ENCODE measurements at places on chromosomes 1 and 21.

DNA sequence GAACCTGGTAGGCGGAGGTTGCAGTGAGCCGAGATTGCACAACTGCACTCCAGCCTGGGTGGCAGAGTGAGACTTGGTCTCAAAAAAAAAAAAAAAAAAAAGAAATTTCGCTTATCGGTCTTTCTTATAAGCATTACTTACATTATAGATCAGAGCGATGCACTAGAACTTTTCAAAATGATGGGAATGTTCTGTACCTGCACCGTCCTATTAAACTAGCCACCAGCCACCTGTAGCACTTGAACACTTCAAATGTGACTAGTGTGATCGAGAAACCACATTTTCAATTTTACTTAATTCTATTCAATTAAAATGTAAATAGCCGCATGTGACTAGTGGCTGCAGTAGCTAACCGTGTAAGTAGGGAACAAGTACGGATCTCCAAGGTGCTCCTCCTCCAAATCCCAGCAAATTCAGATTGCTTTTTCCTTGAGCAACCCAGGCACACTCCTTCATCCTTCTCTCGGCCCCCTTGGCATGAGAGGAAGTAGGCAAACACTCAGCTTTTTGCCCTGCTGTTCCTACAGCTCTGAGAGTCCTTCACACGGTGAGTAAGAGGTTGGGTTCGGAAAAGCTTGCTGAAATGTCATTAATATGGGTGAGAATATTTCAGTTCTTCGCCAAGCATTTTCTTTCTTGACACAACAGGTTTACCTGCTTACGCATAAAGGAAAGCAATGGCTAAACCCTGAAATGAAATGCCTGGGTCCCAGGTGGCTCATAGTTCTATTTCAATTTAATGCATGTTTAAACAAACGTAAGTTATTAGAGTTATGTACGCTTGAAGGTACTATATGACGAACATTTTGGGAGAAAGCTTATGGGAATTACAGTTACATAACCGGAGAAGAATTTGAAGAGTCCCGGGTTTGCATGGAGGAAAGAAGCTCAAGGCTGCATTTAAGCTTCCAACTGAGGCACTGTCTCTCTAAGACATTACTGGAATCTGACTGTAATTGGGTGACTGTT lies 69.5 kb upstream of the HUNK start:
- DNase-seq, result no peak

- no peak for DNase-seq
These were observed 14.7 kb upstream of the SPRR5 start for GRCh38 chr1:152932170-152932811.

DNA sequence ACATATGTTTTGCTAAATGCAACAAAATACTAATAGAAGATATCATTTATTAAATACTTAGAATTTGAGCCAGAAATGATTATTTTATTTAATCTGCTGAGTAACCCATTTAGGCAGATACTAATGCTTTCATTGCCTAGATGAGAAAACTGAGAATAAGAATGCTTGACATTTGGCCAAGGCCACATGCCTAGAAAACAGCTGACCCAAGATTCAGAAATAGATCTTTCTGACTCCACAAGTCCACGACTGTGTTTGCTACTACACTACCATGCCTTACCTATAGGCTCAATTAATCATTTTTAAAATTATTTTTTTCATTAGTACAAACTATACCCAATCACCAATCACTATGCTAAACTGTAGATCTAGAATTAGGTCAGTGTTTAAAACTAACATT lies 129.7 kb downstream of the ATP1B1 start:
- DNase-seq, result no peak

DNA sequence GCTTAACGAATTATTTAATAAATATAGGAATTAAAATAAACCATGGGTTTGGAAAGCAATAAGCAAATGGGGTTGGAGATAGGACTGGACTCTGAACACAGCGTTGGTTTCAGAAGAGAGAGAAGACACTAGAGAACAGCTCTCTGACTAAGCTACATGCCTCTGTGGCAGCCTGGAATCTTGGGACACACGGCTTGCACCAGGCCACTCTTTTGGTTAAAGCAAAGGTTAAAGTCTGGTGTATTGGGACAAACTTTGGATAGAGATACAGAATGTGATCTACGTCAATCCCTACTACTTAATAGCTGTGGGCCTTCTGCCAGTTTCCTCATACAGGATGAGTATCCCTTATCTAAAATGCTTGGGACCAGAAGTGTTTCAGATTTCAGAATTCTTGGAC lies 49.7 kb upstream of the HSD17B7 start:
- no peak for DNase-seq

- DNase-seq, result no peak
These were observed 74.3 kb upstream of the PAX7 start for GRCh38 chr1:18556364-18556763.

GRCh38 chr1:227357171-227357926 lies 39.1 kb upstream of the CDC42BPA start:
- DNase-seq, result no peak

- DNase-seq, result no peak
These were observed 33.5 kb downstream of the DMAP1 start for GRCh38 chr1:44246806-44247205.

DNA sequence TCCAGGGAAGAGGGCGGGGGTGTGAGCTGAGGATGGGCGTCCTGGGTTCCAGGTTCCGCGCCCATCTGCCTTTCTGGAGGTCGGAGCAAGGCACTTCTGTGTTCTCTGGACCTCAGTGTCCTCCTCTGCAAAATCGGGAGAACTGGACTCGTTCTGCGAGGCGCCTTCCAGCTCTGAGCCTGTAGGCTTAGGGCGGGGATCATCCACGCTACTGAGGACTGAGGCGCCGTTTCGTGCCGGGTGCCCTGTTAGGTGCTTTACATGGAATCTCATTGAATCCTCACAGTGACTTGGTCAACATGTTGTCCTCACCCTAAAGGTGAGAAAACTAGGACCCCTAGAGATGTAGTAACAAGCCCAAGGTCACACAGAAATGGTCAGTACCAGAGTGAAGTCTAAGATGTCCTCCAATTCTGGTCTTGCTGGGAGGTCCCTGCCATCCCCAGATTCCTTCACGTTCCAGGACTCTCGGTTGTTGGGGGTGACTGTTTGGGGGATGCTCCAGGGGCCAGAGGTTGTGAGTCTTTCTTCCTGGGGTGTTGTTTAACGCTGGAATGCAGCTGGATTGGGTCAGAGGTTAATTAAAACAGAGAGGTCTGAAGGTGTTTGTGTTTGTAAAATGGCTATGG lies 677 bp downstream of the PRKAA2 start:
- DNase-seq, result no peak

- DNase-seq, result no peak
These were observed 42.8 kb downstream of the TYW3 start for GRCh38 chr1:74775735-74776134.

DNA sequence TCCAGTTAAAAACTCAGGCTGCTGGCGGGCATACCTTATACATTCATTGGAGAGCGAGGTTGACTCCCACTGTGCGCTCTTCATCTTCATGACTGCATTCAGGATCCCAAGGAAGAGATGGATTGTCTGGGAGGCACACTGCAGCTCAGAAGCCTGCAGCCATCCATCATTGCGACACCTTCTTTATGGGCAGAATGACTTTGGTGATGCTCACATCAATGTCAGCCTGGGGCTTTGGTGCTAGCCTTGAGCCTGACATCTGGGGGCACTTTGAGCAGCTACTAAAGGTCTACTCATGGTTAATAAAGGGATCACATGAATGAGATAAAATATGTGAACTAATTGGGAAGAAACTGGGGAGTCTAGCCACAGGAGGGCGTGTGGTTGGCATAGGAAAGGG lies 229.3 kb downstream of the PRDM2 start:
- no peak for DNase-seq

DNA sequence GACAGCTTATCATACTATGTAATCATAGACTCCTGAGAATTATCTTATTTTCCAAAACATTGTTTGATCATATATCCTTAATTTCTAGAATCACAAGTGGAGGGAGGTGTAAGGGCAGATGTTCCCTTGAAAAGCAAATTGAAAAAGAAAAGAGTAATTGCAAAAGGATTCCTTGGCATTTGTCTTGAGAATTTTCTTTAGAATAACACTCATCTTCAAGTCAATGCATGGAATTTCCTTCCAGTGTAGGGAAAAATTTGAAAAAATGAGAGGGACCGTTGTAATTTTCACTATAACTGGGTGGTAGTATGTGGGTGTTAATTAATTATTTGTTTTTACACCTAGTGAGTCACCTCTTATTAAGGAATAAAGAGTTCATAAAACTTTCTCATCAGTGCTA lies 724.6 kb upstream of the ADAMTS5 start:
- no peak for DNase-seq

GRCh38 chr1:156889802-156890580 lies 3.5 kb upstream of the PEAR1 start:
- peak; percentile 75 for DNase-seq

DNA sequence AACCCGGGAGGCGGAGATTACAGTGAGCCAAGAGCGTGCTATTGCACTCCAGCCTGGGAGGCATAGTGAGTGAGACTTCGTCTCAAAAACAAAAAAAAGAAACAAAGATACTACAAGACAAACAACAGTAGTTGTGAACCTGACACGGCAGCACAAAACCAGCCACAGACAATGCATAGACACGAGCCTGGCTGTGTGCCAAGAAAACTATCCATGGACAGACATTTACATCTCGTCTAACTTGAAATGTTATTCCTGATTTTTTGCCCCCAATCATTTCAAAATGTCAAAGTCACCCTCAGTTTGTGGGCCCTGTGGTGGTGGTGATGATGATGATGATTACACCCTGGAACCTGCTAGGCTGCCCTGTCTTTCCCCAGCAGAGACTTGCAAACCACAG lies 6.3 kb downstream of the KLHL21 start:
- no peak for DNase-seq

- no peak for DNase-seq
These were observed 91.2 kb upstream of the KCTD3 start for GRCh38 chr1:215475796-215476481.

- no peak for DNase-seq
These were observed at the start of gene CFHR4 for GRCh38 chr1:196887515-196888239. Gene CFHR4, plus strand, starts transcription at chr1:196888052. Its CDS starts 99 bp downstream, at chr1:196888151.

GRCh38 chr1:9684801-9685200 lies 33.3 kb downstream of the PIK3CD start:
- DNase-seq, result no peak

DNA sequence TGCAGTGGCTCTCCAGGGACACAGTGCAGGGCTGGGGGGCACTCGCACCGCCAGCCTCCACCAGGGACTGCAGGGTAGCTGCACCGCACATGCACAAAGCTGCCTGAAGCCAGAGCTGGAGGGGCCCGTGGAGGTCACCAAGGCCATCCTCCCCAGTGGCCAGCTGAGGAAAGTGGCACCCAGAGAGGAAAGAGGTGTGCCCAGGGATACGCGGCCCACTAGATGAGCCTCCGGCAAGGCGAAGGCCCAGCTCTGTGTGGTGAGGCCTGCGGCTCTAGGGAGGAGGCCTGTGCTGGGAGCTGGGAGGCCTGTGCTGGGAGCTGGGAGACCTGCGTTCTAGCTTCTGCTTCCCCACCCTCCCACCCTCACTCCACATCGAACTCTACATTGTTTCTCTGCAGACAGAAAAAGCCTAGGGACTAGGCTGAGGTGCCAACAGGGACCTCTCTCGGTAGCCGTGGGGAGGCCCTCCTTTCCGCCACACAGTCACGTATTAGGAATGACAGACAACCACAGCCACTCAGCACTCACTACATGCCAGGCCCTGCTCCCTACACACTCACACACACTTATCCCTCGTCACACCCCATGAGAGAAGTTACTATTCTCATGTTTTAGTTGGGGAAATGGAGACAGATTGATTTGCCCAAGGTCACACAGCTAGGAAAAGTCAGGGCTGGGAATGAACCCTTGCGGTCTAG lies 921 bp upstream of the ASCL5 start:
- DNase-seq, result no peak

DNA sequence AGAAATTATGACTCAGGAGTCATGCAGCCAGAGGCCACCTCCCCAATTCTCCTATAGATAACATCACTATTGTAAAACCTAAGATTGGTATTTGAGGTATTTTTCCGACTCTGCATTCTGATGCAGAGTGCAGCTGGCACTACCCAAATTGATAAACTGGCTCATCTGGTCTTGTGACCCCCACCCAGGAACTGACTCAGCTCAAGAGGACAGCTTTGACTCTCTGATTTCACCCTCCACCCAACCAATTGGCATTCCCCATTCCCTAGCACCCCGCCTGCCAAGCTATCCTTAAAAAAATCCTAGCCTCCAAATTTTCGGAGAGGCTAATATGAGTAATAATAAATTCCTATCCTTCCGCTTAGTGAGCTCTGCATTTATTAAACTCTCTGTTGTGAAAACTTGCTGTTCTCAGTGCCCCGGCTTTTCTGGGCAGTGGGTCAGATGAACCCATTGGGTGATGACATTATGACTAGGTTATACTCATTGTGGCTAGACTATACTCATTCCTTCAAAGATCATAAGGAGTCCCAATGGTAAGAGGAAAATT lies 39.4 kb upstream of the EPS15 start:
- DNase-seq, result no peak

GRCh38 chr1:68173936-68174737 lies 58.2 kb downstream of the WLS start:
- DNase-seq, result peak; percentile 6

- no peak for DNase-seq
These were observed 73.2 kb downstream of the LRRC8C start for GRCh38 chr1:89705901-89706699.

DNA sequence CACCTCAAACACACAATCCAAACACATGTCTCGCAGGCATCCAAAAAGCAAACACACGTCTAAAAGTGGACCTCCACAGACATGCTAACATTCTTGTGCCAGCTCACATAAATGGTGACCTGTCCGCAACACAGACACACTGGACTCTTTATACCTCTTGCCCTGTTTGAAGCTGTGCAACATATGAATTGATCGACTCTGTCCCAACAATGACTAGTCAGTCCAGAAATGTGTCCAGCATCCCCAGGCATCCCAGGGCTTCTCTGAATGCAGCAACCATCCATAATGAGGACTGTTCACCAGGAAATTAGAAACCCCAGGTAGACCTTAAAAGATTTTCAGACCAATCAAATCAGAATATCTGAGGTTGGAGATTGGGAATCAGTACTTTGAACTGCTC lies 3.2 kb downstream of the DDR2 start:
- no peak for DNase-seq

GRCh38 chr1:74357150-74357549 lies 122.0 kb downstream of the TNNI3K start:
- no peak for DNase-seq

GRCh38 chr1:101236516-101237228 lies at the start of gene S1PR1:
Gene S1PR1, plus strand, starts transcription at chr1:101237019. Its CDS starts 1,966 bp downstream, at chr1:101238985.
- DNase-seq, result peak; percentile 7

- no peak for DNase-seq
These were observed 31.9 kb downstream of the UBE4B start for GRCh38 chr1:10064416-10065343.
